ENCODE measurements at places on chromosomes 4 and X.

DNA sequence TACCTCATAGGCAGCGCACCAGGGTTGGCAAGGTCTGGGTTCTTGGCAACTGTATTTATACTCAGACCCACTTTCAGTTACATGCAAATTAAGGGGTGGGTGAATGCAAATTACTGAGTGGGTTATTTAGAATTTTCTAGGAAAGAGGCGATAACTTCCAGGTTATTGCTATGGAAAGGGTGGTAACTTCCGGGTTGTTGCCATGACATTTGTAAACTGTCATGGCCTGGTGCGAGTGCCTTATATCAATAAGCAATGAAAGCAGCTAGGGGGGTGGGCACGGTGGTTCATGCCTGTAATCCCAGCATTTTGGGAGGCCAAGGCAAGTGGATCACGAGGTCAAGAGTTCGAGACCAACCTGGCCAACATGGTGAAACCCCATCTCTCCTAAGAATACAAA lies 57.5 kb upstream of the SLC7A3 start:
- DNase-seq, result no peak

GRCh38 chrX:105098201-105098600 lies 122.3 kb downstream of the TEX13A start:
- no peak for DNase-seq

GRCh38 chrX:46278572-46278971 lies 266.6 kb downstream of the ZNF674 start:
- no peak for DNase-seq

DNA sequence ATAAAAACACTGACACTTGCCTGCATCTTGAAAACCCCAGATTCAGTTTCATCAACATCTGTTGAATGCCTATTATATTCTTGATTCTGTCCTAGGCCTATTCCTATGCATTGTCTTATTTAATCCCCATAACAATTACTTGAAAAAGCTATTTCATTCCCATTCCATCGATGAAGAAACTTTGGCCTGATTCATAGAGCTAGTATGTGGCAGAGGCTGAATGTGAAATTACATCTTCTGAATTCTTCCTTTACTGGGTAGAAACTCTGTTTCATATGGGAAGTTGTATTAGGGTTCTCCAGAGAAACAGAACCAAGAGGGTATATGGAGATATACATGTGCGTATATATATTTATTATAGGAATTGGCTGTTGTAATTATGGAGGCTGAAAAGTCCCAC lies 35.0 kb upstream of the SLC4A4 start:
- DNase-seq, result no peak

- no peak for DNase-seq
Observed at GRCh38 chr4:84403656-84404055, 95.4 kb downstream of the NKX6-1 start.

DNA sequence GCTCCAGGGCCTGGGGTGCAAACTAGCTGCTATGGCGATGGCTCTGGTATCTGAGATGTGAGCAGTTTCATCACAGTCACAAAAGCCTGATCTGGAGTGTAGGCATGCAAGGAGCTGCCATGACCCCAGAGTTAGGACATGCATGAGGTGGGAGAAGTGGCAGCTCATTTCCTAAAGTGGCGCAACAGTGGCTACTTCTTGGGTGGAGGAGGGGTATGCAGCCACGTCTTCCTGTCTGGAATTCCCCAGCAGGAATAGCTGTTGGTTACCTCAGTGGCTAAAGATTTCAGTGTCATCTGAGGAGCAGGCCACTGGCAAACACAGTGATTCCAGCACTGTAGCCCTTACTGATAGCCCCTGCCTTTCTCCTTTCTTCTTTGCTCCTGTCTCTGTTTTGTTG lies 1382.5 kb downstream of the C4orf33 start:
- no peak for DNase-seq

DNA sequence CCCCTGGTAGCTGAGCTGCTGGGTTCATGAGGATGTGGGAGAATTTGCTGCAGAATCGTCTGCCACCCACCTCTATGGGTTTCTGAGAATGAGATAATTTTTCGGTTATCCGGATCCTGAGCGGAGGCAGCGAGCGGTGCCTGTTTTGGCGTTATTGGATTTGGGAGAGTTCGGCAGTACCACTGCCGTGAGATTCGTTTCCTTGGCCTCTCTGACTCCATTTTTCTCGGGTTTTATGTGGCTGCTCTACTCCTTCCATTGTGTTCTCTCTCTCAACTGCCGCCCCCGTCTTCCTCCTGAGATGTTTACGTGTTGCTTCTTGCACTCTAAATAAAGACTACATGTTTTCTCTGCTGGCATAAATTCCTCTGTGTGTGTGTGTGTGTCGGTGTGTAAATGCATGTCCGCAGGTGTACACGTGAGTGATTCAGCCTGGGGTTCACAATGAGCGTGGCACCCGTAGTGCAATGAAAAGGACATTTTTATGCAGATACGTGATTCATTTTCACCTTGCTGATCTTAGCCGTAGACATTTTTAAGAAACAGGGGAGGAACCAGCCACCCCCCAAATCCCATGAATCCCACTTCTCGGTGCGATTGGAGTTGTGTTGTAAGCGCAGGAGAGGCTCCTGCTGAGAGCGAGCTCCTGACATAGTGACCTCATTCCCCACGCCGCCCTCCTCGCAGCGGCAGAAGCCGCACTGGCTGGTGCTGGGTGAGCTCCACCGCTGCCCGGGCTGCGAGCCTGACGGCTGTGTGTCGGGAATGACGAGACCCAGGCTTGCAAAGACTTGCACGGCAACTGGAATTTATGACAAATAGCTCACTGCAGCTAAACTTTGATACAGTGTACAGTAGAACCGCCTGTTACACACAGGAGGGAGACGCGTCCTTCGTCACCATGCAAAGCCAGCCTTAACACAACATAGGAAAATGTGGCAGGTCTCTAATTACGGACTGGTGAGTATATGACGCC lies 82.2 kb downstream of the STOX2 start:
- DNase-seq, result no peak

- DNase-seq, result no peak
Observed at GRCh38 chrX:75158054-75158453, 2.0 kb upstream of the ABCB7 start.

- DNase-seq, result no peak
Observed at GRCh38 chr4:132642016-132642817, 506.9 kb upstream of the PCDH10 start.

GRCh38 chr4:8869002-8869897 lies 2.4 kb downstream of the HMX1 start:
- DNase-seq, result no peak

DNA sequence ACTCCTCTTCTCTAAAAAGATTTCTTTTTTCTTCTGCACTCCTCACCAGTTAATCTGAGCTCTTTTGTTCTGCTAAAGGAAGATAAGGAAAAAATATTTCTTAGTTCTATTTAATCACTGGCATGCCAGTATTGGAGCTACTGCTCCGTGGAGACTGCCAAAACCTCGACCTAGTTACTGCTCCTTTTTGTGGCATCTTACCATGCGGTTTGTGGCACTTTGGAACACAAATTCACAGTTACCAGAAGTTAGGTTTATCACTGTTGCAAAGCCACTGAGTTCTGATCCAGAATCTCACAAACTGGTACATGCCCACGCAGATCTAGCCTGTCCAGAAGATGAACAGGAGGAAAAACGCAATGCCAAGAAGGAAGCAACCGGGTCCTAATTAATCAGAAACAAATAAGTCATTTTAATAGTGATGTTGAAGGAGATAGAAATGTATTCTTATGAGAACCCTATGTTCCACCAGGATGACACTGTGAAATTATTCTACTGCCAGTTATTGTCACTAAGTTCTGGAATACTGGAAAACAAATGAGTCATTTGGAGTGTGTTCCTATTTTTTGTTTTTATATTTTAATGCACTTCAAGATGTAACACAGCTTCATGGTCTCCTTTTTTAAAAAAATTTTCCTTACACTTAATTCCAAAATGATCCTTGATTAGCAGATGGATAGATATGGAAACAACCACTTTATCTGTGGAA lies 106.7 kb upstream of the GK2 start:
- no peak for DNase-seq

DNA sequence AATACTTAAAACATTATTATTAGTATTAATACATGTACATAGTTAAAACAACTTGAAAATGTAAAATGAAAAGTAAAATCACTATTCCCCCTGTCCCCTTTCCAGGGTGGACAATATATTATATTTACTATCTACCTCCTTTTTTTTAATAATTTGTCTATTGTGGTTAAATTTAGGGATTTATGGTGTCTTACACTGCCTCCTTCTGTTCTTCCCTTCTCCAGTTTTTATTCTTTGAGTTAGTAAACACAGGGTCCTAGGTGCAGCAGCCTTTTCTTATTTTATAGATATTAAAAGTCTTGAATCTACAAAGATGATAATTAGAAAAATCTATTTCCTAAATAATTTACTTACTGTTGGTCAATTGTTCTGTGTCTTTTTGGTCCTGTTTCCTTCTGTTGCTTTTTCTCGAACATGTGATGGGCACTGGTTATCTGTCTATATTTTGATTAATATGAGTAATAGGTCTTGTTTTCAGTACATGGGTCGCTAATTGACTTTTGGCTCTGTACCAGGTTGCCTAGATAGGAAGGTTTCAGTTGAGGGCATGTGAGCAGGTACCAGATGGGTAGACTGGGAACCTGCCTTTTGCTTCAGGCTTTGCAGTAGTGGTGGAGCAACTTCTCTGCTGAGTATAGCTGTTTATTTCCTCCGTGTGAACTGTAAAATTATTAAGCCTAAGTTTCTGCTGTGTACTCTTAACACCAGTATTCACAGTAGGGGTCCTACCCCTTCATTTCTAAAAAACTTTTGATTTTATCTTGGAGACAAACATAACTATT lies 1.1 kb downstream of the NUDT9 start:
- DNase-seq, result no peak

- DNase-seq, result no peak
Observed at GRCh38 chr4:167616476-167616875, 382.2 kb upstream of the SPOCK3 start.

DNA sequence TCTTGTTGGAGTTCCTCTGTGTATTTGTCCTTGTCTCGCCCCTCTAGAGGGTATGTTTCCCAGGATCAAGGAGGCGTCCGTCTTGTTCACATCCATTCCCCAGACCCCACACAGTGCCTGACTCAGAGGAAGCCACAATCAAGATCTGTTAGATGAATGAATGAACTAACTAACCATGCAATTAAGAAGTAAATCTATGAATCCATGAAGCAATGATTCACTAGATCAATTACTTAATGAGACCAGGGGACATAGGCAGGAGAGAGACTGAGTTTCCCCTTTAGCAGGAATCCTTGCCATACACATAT lies 11.9 kb downstream of the BLOC1S4 start:
- DNase-seq, result no peak

- no peak for DNase-seq
Observed at GRCh38 chrX:107827030-107827831, 1.6 kb downstream of the MID2 start.

- DNase-seq, result no peak
Observed at GRCh38 chr4:99413140-99413539, 22.0 kb downstream of the ADH7 start.

DNA sequence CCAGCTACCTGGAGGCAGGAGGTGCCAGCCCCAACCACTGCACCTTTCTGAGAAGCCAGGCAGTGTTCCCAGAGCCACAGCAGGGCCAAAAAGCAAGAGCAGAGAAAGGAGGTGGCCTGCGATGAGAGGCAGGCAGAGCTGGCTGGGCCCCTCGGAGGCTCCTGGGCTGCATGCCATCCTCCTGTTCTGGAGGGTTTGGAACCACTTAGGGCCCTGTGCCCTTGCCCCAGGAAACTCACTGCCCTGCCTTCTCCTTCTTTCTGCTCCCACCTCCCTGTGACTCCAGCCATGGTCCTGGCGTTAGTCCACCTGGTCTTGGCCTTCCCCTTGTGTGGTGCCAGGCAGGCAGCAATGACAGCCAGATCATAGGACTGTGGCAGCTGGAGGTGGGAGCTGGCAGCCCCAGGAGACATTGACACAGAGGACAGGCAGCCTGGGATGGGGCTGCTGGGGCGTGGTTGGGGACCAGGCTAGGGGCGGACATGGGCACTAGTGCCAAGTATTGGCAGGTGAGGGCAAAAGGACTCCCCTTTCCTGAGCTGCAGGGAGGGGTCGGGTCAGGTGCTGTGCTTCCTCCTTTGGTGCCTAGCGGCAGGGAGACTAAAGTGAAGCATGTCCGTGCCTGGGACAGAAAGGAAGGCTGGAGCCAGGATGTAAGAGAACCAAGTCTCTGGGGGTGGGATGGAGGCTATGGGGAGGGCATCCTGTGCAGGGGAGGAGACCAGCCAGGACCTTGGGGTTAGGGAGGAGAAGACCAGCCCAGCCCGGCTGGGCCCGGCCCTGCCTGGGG lies 1.4 kb downstream of the APLN start:
- no peak for DNase-seq

DNA sequence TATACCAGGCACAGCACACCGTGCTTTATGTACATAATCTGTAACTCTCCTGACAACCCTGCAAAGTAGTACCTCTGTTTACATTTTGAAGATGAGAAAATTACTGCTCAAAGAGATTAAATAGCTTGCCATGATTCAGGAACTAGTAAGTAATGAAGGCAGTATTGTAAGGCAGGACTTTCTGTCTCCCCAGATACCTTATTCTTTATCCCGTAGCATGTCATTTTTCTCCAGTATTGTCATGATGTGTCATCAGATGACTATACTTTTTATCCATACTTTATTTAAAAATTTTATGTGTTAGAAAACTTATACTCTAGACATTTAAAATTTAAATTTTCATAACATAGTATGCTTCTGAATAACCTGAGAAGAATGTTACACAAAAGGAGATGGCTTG lies 188.3 kb upstream of the NUDT6 start:
- no peak for DNase-seq

- DNase-seq, result no peak
Observed at GRCh38 chr4:113784497-113785250, 23.1 kb upstream of the CAMK2D start.

- no peak for DNase-seq
Observed at GRCh38 chr4:78119698-78120097, 62.6 kb downstream of the FRAS1 start.

GRCh38 chr4:141220271-141220670 lies 424 bp upstream of the ZNF330 start:
- DNase-seq, result no peak

- DNase-seq, result no peak
Observed at GRCh38 chr4:122710434-122711308, 21.8 kb upstream of the BBS12 start.

- no peak for DNase-seq
Observed at GRCh38 chr4:186829097-186829496, 105.4 kb upstream of the FAT1 start.

DNA sequence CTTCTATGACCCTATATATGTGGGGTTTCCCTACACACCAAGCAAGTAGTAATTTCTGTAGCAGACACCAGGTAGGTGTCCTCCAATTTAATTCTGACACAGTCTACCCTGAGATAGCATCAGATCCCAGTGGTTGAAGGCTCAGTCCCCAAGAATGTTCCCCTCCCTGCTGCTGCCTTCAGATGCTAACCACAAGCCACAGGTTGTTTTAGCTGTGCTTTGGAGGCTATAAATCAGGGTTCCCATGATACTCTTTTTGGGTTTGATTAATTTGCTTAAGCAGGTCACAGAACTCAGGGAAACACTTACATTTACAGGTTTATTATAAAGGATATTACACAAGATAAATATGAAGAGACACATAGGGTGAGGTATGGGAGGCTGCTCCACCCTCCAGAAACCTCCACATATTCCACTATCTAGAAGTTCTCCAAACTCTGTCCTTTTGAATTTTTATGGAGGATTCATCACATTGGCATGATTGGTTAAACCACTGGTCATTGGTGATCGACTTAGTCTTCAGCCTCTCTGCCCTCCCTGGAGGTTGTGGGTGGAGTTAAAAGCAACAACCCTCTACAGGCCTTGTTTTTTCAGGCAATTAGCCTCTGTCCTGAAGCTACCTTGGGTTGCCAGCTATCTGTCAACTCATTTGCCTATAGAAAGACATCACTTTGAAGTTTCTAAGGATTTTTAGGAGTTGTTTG lies 50.8 kb downstream of the GRIA2 start:
- DNase-seq, result no peak

- no peak for DNase-seq
Observed at GRCh38 chr4:824461-825062, 1.4 kb downstream of the CPLX1 start.
